ENCODE measurements at places on chromosomes 3 and 15.

GRCh38 chr3:193997228-193998122, 138.5 kb upstream of the HES1 start:
- no peak overlapping the region for H3K4me3 ChIP-seq
- H3K27me3 ChIP-seq = peaks cover 69% of the 10 kb centered on the region
- peaks cover 5% of the 10 kb centered on the region for H3K4me1 ChIP-seq

DNA sequence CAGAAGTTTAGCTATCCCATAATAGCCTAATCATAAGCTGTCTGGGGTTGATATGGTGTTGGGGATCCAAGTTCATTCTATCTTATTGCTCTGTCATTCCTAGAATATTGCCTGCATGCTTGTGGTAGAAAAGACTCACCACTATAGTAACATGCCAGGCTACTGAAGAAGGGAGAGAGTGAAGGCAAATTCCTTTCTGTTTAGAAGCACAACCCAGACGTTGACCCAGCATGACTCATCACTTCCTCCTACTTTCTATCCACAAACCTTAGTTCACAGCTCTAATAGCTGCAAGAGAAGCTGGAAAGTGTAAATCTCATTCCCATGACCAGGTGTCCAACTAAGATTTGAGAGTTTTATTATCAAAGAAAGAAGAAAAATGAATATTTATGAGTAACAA, 57.8 kb upstream of the NMD3 start:
- H3K27ac ChIP-seq = no peak overlapping the region
- H3K4me1 ChIP-seq = no peaks in the 10 kb centered on the region
- H3K27me3 ChIP-seq = no peaks in the 10 kb centered on the region
- DNase-seq = no peak
- no peak overlapping the region for H3K4me3 ChIP-seq

DNA sequence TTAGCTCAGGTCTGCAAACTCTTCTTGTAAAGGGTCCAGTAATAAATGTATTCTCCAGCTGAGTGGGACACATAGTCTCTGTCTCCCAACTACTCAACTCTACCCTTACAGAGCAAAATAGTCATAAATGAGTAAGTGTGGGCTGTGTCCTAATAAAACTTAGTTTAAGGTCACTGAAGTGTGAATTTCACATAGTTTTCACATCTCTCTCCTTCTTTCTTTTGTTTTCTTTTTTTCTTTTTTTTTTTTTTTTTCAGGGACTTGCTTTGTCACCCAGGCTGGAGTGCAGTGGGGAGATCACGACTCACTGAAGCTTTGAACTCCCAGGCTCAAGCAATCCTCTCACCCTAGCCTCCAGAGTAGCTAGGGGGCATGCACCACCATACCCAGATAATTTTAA, 1.9 kb upstream of the ACTL6A start:
- H3K36me3 ChIP-seq = peaks cover 6% of the 10 kb centered on the region
- no peak overlapping the region for H3K4me3 ChIP-seq
- no peak overlapping the region for H3K27ac ChIP-seq
- H3K27me3 ChIP-seq = peaks cover 13% of the 10 kb centered on the region
- DNase-seq = no peak

- DNase-seq = no peak
- no peaks in the 10 kb centered on the region for H3K36me3 ChIP-seq
- H3K27me3 ChIP-seq = no peaks in the 10 kb centered on the region
- no peak overlapping the region for H3K27ac ChIP-seq
Measured at GRCh38 chr3:183155499-183155898, 7.0 kb downstream of the LAMP3 start.

GRCh38 chr15:73927003-73927475, 777 bp downstream of the LOXL1 start:
- peaks cover 57% of the 10 kb centered on the region for H3K4me1 ChIP-seq
- H3K27ac ChIP-seq = no peak overlapping the region
- peaks cover 2% of the 10 kb centered on the region for H3K36me3 ChIP-seq
- DNase-seq = peak; percentile 49

GRCh38 chr3:134807189-134807588, 12.1 kb downstream of the EPHB1 start:
- no peak for DNase-seq
- peaks cover 56% of the 10 kb centered on the region for H3K27me3 ChIP-seq
- peaks cover 26% of the 10 kb centered on the region for H3K4me1 ChIP-seq
- peaks cover 4% of the 10 kb centered on the region for H3K36me3 ChIP-seq

DNA sequence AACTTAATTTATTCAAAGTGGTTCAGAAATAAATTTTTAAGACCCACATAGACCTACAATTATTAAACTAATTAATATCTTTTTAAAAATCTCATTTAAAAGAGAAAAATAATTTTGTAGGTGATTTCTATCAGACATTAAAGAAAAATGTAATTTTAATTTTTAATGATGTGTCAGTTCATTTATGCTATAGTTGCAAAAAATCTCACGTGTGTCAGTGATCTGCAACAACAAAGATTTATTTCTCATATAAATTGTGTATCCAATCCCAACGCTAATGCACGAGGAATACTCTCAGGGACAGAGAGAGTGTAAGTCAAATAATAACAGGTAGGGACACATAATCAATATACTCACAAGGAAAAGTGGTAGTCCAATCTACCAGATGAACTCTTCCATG, 456.6 kb upstream of the CCDC54 start:
- H3K36me3 ChIP-seq = no peaks in the 10 kb centered on the region
- no peak overlapping the region for H3K27ac ChIP-seq
- no peaks in the 10 kb centered on the region for H3K27me3 ChIP-seq
- no peak overlapping the region for H3K4me3 ChIP-seq
- no peaks in the 10 kb centered on the region for H3K4me1 ChIP-seq

Measured in activated naive CD4-positive, alpha-beta T cell treated with anti-CD3 and anti-CD28 coated beads, Interleukin-2, amount 10 ng/mL, durations not matched to agents 7 days and 5 days (primary cell).